Activated naive CD8-positive, alpha-beta T cell treated with anti-CD3 and anti-CD28 coated beads for 36 hours (primary cell): ENCODE measurements at places on chromosomes 6 and 20.

DNA sequence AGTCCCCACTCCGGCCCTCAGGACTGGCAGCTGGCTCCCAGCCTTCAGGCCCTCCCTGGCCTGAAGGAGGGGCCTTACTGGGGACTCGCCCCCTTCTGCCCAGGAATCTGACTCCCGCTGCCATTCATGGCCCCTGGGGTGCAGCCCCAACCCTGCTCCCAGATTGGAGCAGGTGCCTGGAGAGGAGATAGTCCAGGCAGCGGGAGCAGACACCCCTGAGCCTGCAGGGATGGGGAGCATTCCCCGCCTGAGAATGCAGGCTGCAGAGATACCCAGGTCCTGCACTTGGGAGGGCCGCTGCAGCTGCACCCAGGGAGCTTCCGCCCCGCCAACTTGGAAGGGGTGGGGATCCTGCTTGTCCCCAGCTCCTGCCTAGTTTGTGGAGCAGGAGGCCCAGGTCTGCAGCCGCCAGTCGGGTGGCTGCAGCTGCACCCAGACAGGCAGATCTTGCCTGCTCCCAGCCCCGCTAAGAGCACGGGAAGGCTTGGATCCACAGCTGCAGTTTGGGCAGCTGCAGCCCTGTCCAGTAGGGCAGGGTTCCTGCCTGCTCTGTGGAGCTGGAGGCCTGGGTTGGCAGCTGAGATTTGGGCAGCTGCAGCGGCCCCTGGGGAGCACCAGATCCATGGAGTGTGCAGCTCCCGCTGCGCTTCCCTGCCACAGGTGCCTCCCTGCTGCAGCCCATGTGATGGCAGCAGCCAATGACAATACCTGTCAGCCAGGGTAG is 5.2 kb downstream of the GTSF1L start:
- H3K4me1 ChIP-seq = peaks cover 42% of the 10 kb centered on the region
- H3K27ac ChIP-seq = peak overlapping the region; percentile 54
- peaks cover 26% of the 10 kb centered on the region for H3K36me3 ChIP-seq
- H3K4me3 ChIP-seq = peak overlapping the region; percentile 73
- DNase-seq = no peak

DNA sequence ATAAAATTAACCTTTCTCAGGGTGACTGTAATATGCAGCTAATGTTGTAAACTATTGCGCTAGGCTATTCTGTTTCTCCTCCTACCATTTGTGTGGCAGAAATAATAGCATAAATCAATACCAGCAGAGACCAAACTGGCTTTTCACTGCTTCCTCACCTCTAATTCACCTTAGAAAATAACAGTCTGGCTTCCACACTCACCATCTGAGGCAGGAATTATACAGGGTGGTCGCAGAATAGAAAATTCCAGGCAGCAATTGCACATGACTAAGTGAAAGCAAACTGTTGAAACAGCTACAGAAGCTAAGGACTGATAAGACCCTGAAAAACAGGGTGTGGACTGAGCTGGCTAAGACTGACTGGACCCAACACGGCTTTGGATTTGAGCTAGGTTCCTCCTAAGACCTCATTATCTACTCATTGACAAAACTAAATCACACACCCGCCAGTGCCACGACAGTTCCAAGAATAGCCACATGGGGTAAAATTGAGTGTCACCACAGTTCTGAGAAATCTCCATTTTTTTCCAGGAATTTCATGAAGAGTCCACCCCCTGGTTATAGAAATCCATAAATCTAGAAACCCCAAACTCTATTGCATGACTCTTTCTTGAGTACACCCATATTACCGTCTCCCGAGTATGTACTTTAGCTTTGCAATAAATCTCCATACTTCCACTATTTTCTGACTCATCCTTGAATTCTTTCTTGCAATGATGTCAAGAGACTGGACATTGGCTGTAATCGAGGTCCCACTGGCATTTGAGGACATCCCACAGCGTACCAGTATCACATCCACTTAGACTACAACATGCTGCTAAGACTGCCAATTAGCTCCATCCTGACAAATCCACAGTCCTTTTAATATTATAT is 60.9 kb upstream of the KCNQ5 start:
- no peaks in the 10 kb centered on the region for H3K36me3 ChIP-seq
- H3K4me1 ChIP-seq = no peaks in the 10 kb centered on the region
- H3K4me3 ChIP-seq = no peak overlapping the region
- no peaks in the 10 kb centered on the region for H3K27me3 ChIP-seq

GRCh38 chr6:75556240-75556639 is 45.4 kb upstream of the SENP6 start:
- H3K36me3 ChIP-seq = no peaks in the 10 kb centered on the region
- no peak overlapping the region for H3K27ac ChIP-seq
- H3K4me3 ChIP-seq = no peak overlapping the region
- DNase-seq = no peak
- H3K27me3 ChIP-seq = peaks cover 4% of the 10 kb centered on the region
- no peaks in the 10 kb centered on the region for H3K4me1 ChIP-seq

DNA sequence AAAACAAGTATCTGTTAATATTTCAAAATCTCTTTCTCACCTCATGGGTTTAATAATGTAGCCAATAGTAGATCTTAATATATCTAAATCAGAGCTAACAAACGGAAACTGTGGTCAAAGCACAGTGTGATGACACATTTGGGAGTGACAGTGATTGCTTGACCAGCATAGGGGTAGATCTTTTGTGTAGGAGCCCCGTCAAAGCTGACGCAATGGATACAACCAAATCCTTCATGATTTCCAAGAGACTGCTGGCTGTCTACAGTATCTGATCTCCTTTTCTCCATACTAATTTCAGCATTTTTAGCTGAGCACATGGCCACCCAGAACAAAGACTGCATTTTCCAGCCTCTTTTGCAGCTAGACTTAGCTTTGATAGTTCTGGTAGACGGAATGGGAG is 299.3 kb upstream of the ECI2 start:
- DNase-seq = no peak
- no peak overlapping the region for H3K4me3 ChIP-seq
- peaks cover 10% of the 10 kb centered on the region for H3K27me3 ChIP-seq
- no peaks in the 10 kb centered on the region for H3K36me3 ChIP-seq
- no peak overlapping the region for H3K27ac ChIP-seq

DNA sequence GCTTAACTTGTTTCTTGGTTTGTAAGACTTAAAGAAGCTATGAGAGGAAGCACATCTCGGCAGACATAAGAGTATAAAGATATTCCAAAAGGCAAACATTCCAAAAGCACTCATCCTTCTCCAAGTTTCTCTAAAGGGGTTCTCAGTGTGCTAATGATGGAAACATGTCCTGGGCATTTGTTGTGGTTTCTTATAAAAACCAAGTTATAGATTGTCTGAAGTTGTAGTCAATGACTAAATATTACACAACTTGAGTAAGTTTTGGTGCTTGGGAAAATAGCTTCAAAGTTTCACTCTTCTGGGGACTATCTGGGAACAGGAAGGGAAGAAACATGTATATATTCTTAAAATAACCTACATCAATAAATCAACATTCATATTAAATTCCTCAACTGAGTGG is 128.3 kb upstream of the TBX18 start:
- no peak overlapping the region for H3K4me3 ChIP-seq
- H3K27ac ChIP-seq = no peak overlapping the region
- no peaks in the 10 kb centered on the region for H3K36me3 ChIP-seq
- H3K27me3 ChIP-seq = no peaks in the 10 kb centered on the region

DNA sequence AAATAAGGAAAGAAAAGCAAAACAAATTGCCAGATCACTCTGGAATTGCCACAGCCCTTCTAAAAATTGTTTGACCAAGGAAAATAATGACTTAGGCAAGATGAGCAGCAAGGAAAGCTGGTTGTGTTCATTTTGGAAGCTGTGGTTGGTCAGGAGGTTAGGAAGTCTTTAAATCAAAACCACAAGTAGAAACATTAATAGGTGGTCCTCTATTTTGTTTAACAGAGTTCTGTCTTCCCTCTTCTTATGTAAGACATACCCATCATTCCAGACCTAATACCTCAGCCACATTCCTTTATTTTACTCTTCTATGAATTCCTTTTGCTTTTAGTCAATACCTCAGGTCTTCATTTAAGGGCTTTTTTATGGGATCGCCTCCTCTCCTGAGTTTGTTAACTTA is 422.2 kb upstream of the PLCB4 start:
- no peak for DNase-seq
- no peak overlapping the region for H3K27ac ChIP-seq
- no peaks in the 10 kb centered on the region for H3K4me1 ChIP-seq
- no peaks in the 10 kb centered on the region for H3K27me3 ChIP-seq
- no peak overlapping the region for H3K4me3 ChIP-seq

DNA sequence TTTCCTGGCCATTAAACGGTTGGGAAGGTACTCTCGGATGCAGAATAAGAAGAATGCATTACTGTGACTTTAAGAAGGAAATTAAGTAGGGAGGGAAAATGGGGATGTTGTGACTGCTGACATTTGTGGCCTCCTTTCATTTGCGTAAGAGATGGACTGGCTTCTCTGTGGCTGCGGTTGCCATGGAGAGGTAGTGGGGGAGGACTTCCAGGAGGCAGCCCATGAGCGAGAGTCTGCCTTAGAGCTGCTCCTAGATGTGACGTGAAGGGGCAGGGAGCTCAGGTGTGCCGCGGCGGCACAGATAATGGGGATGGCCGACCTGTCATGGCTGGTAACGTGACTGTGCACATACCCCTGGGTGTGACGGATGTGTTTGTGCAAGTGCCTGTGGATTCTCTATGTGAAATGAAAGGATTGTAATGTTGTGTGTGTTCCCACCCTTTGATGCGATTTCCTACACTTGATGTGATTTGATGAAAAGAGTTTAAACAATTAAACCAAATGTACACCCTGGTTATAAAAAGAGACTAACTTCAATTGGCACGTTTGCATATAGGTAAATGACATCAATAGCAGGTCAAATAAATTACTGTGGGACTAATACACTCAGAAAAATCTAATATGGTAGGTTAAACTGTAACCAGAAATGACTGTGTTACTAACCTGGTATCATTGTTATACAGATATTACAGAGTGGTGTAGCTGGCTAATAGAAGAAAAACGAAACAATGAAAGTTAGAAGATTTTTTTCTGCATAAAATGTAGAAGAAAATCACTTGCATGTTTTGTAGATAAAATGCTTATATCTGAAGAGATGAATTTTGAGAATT is 48.9 kb downstream of the HIVEP1 start:
- peak overlapping the region; percentile 81 for H3K4me3 ChIP-seq
- peaks cover 66% of the 10 kb centered on the region for H3K4me1 ChIP-seq
- H3K27ac ChIP-seq = peak overlapping the region; percentile 91
- peaks cover 34% of the 10 kb centered on the region for H3K36me3 ChIP-seq

- peak; percentile 67 for DNase-seq
- peak overlapping the region; percentile 32 for H3K4me3 ChIP-seq
- no peaks in the 10 kb centered on the region for H3K36me3 ChIP-seq
- H3K4me1 ChIP-seq = peaks cover 30% of the 10 kb centered on the region
Observed at GRCh38 chr6:155186052-155186658, 77.7 kb upstream of the CLDN20 start.

- H3K4me1 ChIP-seq = peaks cover 5% of the 10 kb centered on the region
- no peaks in the 10 kb centered on the region for H3K27me3 ChIP-seq
- H3K36me3 ChIP-seq = peaks cover 2% of the 10 kb centered on the region
- DNase-seq = no peak
Observed at GRCh38 chr6:152270301-152270925, 366.7 kb downstream of the SYNE1 start.
